Astrocyte of the hippocampus (primary cell): ENCODE measurements at places on chromosomes 5 and 9.

DNA sequence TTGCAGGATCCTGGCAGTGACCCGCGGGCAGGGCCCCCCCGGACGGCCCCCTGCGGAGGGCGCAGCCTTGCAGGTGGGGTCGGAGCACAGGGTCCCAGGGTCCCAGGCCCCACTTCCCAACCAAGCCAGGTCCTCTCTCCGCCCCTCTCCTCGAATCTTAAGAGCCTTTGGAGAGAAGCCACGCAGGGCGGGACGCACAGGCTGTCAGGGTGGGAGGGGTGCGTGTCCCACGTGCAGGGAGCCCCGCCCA lies 18.4 kb upstream of the EGFL7 start:
- DNase-seq, result no peak

DNA sequence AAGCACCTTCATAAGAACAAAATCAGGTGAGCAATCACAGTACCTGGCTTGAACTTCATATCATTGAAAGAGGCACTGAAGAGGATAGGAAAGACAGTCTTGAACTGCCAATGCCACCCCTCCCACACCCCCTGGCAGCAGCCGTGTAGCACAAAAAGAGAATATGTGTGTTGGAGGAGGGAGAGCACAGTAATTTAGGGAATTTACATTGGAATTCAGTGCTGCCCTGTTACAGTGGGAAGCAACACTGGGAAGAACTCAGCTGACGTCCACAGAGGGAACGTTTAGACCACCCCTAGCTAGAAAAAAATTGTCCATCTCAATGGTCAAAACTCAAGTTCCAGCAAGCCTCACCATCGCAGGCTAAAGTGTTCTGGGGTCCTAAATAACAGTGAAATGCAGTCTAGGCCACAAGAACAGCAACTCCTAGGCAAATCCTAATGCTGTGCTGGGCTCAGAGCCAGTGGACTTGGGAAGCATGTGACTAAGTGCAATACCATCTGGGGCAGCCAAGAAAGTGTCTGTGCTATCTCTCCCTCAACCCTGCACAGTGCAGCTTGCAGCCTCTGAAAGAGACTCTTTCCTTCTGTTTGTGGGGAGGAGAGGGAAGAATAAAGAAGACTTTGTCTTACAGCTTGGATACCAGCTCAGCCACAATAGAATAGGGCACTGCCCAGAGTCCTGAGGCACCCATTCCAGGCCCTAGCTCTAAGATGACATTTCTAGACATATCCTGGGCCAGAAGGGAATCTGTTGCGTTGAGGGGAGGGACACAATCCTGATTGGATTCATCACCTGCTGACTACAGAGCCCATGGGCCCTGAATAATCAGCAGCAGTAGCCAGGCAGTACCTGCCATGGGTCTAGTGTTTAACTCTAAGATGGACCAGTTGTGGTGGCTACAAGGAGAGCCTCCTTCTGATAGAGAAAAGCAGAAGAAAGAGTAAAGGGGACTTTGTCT lies 62.1 kb upstream of the VLDLR start:
- DNase-seq, result peak; percentile 95

- no peak for DNase-seq
Measured at GRCh38 chr5:159743234-159743633, 173.0 kb upstream of the ADRA1B start.

DNA sequence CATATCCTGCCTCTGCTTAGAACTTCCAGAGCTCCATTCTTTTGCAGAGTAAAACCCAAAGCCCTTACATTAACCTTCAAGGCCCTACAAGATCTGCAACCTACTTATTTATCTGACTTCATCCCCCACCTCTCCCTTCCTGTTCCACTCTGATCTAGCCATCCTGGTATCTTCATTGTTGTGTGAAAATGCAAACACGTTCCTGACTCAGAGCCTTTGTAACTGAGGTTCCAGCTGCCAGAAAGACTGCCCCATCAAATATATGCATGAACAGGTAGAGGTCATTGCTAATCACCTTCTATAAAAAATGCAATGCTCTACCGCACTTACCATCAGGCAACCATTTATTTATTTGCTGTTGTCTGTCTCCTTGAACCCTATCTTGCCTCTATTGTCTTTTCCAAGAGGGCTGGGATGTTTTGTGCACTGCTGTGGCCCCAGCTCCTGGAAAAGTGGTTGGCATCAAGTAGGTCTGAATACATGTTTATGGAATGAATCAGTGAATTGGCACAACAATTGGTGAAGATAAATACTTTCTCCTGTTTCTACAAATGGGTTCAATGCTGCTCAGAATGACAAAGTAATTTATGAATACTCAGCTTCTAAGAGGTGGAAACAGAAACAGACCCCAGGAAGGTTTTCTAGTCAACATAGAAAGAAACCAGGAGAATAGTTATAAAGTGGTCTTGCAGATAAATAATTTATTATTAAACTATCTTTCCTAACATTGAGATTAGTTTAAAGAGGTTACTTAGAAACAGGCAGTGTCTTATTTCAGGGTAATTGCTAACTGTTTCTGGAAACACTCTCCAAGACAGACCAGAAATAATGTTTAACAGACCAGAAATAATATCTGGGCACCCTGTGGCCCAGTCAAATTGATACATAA lies 230.6 kb upstream of the CD180 start:
- peak; percentile 54 for DNase-seq

DNA sequence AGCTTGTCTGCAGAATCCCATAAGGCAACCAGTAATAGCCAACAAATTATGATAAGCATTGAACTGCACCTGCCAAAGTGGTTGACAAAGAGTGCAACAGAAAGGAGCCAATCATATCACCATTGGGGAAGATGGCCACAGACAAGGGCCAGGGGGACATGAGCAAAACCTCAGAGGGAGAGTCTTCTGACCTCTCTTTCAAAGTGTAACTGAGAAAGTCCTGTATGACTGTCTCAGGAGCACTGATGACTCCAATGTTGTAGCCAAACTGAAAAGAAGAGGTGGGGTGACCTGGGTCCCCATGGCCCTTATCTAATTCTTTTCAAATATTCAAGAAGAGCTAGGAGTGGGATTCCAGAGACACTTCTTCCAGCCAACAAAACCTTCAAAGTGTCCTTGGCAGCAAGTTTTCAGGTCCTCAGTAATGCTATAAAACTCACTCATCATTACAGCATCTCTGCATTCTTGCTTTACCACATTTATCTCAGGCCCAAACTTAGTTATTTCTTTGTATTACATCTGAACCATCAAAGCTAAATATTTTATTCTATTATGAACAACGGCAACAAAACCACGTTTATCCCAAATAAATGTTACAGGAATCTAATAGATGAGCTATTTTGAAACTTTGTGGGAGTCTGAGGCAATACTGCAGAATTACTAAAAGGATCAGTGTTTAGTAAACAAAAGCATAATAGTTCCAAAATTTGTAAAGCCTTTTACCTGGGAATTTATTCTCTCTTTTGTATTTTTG lies 24.4 kb downstream of the FBLL1 start:
- no peak for DNase-seq

DNA sequence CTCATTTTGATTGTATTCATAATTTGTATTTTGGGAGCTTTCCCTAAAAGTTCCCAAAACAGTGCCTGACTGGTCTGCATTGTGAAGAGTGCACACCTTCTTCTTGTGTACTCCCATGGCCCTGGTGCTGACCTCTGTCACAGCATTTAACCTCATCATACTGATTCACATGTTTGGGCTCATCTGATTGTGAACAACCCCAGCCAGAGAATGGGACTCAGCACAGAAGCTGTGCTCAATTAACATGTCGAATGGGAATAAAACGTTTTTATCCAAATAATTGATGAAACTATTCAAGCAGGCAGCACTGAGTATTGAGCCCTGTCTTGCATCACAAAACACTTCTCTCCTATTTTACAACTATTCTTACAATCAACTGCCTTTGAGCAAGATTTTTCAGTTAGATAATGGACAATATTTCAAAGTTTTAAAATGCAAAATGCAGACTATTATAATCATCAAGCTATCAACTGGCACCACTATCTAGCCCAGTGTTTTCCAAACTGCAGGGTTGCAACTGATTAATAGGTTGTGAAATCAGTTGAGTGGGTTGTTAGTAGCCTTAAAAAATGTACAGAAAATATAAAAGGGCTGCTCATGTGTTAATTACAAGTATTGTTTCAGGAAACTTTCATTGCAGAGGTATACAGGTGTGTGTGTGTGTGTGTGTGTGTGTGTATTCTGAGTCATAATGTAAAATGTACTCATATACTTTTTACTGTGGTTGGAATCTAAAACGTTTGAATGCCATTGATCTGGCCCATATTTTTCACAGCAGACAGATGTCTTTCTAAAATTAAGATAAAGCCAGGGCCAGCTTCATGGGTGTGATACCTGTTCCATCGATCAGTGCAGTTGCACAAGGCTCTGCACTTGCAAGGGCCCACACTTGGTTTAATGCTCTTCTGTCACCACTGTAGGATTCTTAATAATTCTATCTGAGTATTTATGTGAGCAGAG lies 190.5 kb downstream of the PIK3R1 start:
- no peak for DNase-seq

- DNase-seq, result peak; percentile 61
Measured at GRCh38 chr9:72753266-72753893, 199.5 kb downstream of the ALDH1A1 start.

- DNase-seq, result peak; percentile 55
Measured at GRCh38 chr5:84436866-84437265, 52.2 kb upstream of the EDIL3 start.

DNA sequence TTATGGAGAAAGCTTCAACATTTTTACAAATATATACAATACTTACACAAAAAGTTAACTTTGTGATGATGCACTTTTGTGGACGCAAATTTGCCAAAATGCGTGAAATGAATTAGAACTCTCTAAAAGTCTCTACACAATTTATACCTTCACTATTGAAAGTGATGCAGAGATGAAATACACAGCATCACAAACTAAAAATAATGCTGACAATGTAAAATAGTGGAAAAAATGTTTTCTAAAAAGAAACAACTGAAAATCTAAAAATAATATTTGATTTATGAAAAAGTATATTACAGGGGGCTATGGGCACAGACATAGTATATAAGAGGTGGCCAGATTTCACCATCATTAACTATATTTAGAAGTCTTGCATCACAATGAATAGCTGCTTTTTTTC lies 188.8 kb downstream of the ADCY2 start:
- no peak for DNase-seq

DNA sequence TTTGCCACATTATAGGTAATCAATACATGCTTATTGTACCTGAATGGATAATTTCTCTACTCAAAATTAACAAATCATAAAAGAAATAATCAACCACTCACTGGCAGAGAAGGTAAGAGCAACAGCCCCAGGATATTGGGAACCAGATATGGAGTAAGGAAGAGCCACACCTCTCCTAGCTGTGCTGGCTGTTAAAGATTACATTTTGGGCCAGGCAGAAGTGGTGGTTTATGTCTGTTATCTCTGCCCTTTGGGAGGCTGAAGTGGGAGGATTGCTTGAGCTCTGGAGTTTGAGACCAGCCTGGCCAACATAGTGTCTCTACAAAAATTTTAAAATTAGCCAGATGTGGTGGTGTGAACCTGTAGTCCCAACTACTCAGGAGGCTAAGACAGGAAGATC lies 56.4 kb downstream of the BHMT start:
- DNase-seq, result no peak

DNA sequence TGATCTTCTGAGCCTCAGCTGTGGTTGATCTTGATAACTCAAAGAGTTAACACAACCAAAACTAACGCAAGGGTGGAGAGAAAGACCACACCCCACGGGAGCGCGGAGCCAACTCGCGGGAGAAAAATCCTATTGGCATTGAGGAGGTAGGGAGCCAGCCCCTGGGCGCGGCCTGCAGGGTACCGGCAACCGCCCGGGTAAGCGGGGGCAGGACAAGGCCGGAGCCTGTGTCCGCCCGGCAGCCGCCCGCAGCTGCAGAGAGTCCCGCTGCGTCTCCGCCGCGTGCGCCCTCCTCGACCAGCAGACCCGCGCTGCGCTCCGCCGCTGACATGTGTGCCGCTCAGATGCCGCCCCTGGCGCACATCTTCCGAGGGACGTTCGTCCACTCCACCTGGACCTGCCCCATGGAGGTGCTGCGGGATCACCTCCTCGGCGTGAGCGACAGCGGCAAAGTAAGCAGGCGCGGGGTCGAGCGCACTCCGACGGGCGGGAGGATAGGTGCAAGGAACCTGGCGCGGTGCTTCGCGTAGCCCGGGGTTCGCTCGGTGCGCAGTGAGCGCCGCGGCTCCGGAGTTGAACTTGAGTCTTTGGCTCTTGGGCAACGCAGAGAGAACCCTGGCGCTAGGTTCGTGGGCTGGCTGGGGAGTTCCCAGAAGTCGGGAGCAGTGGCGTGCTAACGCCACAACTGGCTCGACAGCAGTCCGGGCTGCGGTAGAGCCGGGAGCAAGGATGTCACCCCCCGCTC lies at the start of gene GDA:
GDA (plus strand) TSS at position 210 of the 745 bp plus-strand sequence; CDS start at position 330, 120 bp downstream.
- DNase-seq, result peak; percentile 36

DNA sequence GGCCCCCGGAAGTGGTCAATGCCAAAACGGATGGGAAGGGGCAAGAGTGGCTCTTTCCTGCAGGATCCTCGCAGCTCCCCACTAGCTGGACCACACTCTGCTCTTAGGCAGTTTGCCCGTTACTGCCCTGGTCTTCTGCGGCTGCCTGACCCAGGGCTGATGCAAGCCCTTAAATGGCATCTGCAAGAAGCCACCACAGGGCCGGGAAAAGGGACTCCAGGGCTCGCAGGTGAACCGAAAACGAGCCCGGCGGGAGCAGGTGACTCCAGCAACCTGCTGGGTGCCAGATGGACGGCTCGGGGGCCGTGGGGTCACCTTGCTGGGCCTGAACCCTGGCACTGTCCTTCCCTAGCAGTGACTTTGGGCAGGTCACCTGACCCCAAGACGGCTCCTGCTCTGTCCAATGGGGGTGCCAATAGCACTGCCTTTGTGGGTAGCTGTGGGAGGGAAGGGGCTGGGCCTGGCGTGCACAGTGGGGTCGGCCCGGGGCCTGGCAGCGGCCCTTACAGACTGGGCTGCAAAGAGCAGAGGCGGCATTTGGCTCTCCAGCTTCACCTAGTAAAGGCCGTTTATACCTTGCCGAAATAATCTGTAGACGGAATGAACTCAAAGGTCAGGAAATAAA lies 1.3 kb downstream of the TMEM250 start:
- DNase-seq, result no peak

- DNase-seq, result no peak
Measured at GRCh38 chr9:74577956-74578355, 80.8 kb downstream of the RORB start.

- no peak for DNase-seq
Measured at GRCh38 chr5:64814073-64814472, 45.3 kb downstream of the CWC27 start.

GRCh38 chr9:115883467-115884329 lies 269.9 kb upstream of the PAPPA start:
- peak; percentile 60 for DNase-seq
